GM23248 (cell line): ENCODE measurements at places on chromosomes 7 and 10.

DNA sequence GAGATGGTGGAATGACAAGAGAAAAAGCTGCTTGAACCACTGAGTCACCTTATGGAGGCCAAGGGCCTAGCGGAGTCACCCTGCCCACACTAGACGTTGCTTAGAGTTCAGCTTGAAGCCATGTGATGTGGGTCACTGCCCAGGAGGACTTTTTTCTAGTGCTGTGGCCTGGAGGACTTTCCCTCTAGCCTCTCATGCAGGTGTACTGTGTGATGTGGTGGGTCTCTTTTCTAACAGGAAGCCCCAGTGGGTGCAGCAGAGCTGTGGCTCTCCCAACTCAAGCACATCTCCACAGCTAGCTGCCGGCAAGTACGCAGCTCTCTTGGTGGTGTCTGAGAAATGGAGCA is 13.6 kb downstream of the POR start:
- DNase-seq = no peak

GRCh38 chr10:128609460-128609859 is 483.2 kb upstream of the MKI67 start:
- DNase-seq = no peak

- peak; percentile 77 for DNase-seq
Observed at GRCh38 chr7:33243319-33243881, 114.0 kb downstream of the BBS9 start.

- peak; percentile 85 for DNase-seq
Observed at GRCh38 chr7:129853661-129854268, 99.0 kb downstream of the UBE2H start.

DNA sequence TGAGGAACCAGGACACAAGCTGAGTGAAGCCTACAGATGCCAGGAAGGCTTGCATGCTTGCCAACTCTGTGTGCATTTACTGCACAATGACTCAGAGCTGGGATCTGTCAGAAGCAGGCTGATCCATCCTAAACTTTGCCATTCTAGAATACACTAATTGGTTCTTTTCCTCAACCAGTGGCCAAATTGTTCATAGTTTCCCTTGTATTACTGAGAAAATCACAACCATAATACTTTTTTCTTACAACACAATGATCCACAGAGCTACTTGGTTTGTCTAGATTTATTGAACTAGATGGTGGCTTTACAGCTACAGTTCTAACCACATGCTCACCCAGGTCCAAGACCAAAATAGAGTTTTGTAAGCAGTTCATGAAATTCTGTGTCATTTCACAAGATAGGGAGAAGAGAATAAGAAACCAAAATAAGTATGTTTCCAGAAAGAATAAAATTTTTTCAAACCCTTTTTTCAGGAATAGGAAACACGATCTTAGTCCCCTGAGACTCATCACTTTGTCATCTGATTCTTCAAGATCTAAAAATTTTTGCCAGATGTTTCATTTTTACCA is 21.0 kb upstream of the LRRC17 start:
- DNase-seq = peak; percentile 96

- no peak for DNase-seq
Observed at GRCh38 chr7:16849296-16850148, 32.3 kb downstream of the AGR3 start.

DNA sequence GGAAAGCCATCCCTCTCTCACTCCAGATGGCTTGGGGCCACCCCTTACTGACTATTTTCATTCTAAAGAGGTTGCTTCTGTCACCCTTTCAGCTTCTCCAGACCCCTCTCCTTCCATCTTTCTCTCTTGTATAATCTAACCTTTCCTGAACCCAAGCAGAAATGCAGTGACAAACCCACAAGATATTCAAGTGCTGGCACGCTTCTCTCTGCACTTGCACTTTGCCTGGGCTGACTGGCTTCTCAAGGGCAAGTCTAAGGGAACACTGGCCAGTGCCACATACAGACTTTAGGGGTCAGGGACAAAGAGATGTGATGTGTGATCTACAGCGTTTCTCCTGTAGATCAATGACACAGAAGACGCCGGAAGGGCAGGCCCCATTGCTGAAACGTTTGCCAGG is 150.4 kb upstream of the LANCL2 start:
- DNase-seq = peak; percentile 36

GRCh38 chr10:113982296-113982695 is 61.4 kb upstream of the ADRB1 start:
- DNase-seq = no peak

GRCh38 chr10:110209926-110210673 is 2.7 kb downstream of the MXI1 start:
- DNase-seq = peak; percentile 82

DNA sequence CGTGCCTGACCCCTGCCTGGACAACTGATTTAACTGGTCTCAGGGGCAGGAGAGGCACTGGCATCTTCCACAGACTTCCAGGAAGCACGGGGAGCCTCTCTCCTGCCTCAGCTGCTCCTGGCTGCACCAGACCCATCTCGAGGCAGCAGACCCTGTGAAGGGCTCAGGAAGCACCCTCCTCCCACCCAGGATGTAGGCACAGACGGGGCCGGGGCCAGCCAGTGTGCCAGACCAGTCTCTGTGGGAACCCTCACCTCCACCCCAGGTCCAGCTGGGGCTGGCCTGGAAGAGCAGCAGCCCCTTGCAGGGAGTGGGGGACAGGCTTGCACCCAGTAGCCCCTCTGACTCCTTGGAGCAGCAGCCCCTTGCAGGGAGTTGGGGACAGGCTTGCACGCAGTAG is 56.3 kb downstream of the RASGEF1A start:
- DNase-seq = no peak

- DNase-seq = no peak
Observed at GRCh38 chr7:46929359-46929758, 652.6 kb downstream of the TNS3 start.

DNA sequence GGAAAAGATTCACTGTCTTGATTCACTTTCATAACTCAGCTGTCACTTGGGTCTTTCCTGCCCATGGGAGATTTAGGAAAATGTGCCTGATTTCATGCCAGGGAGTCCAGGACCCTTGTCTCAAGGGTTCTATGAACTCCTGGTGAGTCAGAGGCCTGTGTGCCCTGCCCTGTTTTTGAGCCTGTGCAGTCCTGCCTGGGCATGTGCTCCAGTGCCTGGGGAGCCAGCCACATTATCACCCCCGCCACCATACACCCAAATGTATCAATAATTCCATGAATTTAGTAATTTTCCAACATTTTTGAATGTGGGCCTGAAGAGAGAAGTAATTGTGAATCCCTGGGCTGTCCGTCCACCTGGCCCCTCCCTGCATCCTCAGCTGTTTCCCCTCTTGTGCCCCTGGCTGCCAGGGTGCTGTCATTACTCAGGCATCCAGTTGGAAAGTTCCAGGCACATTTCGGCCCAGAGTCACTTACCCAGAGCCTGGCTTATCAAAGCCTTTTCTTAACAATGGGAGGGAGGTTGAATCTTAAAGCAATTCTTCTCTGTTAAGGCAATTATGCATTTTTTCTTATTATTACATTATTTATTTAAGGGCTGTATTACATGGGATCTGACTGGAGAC is 287.8 kb upstream of the CDC14C start:
- no peak for DNase-seq
